CD4-positive, alpha-beta T cell treated with Interleukin-1 beta for 1 hour (primary cell): ENCODE measurements at places on chromosomes 6 and 20.

DNA sequence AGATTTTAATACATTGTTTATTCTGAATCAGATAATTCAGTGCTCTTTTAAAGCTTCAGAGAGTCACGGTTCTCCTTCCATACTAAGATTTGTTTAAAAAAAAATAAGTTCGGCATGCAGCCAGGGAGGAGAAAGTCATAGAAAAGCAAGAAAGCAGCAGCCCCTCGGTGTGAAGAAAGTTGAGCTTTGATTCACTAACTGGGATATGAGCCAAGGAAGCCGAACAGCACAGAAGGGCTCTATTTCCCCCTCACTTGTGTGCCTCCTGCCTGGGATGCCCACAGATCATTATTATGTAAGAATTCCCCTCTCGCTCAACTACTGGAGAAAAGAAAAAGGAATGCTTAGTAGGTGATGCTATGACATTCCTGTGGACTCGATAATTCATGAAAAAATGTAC lies 69.3 kb upstream of the SYNJ2 start:
- DNase-seq = no peak

GRCh38 chr20:62691487-62691886 lies 17.1 kb upstream of the NTSR1 start:
- DNase-seq = no peak

DNA sequence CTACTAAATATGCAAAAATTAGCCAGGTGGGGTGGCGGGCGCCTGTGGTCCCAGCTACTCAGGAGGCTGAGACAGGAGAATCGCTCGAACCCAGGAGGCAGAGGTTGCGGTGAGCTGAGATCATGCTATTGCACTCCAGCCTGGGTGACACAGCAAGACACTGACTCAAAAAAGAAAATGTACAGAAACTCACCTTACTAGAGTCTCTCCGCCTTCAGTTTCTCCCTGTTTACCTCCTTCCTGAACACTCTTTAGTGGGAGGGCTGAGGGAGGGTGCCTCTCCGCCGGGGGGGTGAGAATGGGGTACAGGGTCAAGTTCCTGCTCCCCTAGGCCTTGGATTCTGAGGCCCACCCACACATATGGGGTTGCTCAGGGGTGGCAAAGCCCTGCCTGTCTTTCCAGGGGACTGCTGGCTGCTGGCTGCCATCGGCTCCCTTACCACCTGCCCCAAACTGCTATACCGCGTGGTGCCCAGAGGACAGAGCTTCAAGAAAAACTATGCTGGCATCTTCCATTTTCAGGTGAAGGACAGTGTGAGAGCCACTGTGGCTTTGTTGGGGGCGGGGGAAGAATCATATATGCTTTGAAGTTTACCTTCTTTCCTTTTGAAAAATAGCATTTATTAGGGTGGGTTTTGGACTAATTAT lies 13.4 kb downstream of the CAPN11 start:
- DNase-seq = no peak

DNA sequence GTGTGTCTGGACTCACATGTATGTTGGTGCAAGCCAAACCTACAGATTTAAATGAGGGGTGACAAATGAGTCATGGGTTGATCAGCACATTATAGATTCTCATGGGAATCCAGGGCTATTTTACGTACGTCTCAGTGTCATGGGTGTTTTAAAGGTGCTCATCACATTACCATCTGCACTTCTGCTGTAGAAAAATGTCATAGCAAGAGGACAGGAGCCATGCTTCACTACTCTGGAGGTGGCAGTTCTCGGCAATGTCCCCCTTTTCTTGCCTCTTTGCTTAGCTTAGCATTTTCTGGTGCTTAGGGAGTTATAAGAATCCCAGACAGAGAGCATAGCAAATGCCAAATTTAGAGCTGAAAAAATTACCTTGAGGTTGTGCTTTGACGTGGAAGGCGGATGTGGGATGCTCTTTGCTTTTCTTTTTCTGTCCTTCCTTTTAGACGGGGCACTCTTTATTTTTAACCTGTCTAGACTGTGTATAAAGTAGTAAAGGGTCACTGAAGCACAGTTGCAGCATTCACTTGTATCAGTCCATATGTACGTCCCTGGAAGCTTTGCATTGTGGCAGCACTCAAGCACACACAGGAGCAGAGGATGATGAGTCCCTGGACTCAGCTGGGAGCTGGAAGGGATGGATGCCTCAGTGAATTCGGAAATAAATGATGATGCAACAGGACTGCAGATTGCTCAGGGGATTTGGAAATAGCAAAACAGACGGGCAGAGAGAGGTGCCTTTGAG lies 139.7 kb downstream of the SYNDIG1 start:
- DNase-seq = no peak

- DNase-seq = peak; percentile 24
Measured at GRCh38 chr6:107819964-107820337, 4.2 kb downstream of the SCML4 start.

DNA sequence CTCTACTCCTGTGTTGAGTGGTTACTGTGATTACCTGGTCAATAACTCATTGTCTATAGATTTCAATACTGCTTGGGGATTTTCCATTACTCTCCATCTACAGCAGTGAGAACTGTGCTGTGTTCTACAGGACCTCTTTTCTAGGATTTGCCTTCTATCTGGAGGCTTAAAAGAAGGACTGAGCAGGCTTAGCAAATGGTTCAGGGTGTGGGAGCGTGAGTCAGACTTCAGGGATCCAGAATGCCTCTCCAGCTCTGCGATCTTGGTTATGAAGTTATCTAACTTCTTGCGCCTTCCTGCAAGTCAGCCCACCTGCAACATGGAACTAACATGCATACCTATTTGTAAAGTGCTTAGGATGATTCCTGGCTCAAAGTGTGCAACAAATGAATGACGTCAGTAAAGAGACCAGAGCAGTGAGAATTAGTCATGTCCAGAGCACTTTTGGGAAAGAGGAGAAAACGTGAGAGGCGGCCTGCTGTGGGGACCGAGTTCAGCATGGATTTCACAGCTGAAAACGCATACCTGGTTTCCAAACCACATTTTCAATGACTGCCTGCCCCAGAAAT lies 610.1 kb upstream of the CDH4 start:
- DNase-seq = no peak

- DNase-seq = no peak
Measured at GRCh38 chr6:139743664-139744437, 369.4 kb upstream of the CITED2 start.
